ENCODE measurements at places on chromosomes 12 and 14. TPM values are rescaled to one million over a fixed set of nuclear protein-coding genes. Genes with fewer than 3 reads are reported as not detected.

The CD163L1 gene
- not detected for total RNA-seq

The AKAP6 gene
- total RNA-seq: 0.47 TPM

The FOXN4 gene
- not detected for total RNA-seq

The P2RX2 gene
- not detected for total RNA-seq

The OR6J1 gene
- total RNA-seq: not detected

The SAMD15 gene
- total RNA-seq: 0.42 TPM

The BCL2L14 gene
- total RNA-seq: 6.8 TPM

The HNF1A gene
- not detected for total RNA-seq

The SUSD6 gene
- 101 TPM for total RNA-seq

The MYF6 gene
- not detected for total RNA-seq

The GLS2 gene
- total RNA-seq: 1.3 TPM

The HAL gene
- 0.57 TPM for total RNA-seq
